SK-N-DZ (cell line): ENCODE measurements at places on chromosomes 1 and 21.
A peak's percentile ranks its signal among the peaks of the same experiment; 100 is the strongest.

- DNase-seq, result no peak
Observed at GRCh38 chr1:35466120-35466519, 91.1 kb downstream of the KIAA0319L start.

DNA sequence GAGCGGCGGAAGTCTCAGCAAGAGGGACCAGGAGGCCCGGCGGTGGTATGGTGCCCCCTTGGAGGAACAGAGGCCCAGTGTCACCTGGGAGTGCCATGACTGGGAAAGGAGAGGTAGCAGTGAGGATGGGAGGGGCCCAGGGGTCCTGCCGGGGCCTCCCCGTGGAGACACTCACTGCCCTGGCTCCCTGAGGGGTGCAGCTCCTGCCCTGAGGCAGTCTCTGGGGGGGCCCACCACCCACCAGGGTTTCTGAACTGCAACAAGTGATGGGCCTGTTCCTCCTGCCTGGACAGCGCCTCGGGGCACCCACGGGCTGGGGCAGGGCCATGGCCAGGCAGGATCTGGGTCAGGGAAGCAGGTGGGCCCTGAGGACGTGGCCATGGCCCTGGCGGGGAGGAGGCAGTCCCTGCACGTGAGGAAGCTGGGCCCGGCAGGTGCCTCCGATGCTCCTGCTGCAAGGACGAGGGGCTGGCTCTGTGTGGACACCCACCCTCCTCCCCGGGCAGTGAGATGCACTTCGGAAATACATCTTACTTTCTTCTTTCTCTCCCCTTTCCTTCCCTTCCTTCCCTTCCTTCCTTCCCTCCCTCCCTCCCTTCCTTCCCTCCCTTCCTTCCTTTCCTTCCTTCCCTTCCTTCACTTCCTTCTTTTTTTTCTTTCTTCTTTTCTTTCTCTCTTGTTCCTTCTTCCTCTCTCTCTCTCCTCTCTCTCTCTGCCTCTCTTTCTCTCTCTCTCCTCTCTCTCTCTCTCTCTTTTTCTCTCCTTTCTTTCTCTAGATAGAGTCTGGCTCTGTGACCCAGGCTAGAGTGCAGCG, 66.6 kb downstream of the MORN1 start:
- DNase-seq, result no peak

DNA sequence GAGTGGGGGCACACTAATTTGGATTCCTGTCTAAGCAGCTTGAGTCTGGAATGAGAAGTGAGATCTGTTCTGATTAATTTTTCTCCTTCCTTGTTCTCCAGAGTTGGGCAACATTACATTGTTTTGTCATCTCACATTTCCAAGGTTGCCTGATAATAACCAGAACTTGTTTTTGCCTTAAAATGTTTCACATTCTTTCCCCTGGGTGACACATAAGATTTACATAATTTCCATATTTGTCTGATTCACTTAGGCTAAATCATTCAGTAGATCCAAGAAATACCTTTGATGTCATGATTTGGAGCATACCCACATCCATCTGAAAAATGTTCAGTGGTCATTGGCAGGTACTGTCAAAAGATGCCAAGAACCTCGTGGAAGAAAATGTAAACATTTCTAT, 60.3 kb downstream of the XCL2 start:
- no peak for DNase-seq

- DNase-seq, result no peak
Observed at GRCh38 chr21:39555911-39556590, 56.7 kb upstream of the B3GALT5 start.

GRCh38 chr1:179776831-179777230, 33.7 kb downstream of the FAM163A start:
- no peak for DNase-seq

DNA sequence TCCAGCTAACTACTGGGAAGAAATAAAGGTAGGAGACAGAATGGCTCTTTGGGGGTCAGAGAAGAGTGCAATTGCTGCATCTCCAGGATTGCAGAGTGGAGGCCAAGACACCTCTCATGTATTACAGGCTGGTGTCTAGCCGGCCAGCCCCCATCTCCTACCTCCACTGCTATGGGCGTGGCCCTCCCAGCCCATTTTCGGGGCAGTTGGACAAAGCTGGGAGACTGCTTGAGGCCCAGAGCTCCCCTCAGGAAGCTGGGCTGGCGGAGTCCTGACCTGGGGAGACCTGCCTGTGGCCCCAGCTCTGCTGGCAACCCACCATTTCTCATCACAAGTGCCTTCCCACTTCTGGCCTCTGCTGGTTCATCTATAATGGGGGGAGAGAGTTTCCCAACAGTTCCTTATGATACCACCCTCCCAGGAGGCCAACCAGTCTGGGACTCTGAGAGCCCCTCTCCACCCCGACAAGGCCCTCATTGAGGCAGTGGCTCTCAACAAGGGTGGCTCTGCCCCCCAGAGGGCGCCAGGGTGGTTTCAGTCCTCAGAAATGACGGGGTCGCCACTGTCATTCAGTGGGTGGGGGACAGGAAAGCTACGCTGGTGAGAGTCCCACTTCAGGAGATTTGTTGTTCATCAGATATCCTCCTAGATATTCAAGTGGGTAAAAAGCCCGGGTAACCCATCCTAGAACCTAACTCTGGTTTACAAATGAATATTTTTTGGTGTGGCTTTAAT, 11.5 kb downstream of the RAP1GAP start:
- DNase-seq, result no peak

- DNase-seq, result no peak
Observed at GRCh38 chr1:95196017-95196416, 38.0 kb upstream of the RWDD3 start.

GRCh38 chr21:15121655-15122120, 56.9 kb upstream of the NRIP1 start:
- DNase-seq, result no peak

- no peak for DNase-seq
Observed at GRCh38 chr1:240538776-240539430, 73.1 kb downstream of the GREM2 start.

GRCh38 chr1:204203206-204203767, 7.0 kb upstream of the KISS1 start:
- DNase-seq, result no peak

DNA sequence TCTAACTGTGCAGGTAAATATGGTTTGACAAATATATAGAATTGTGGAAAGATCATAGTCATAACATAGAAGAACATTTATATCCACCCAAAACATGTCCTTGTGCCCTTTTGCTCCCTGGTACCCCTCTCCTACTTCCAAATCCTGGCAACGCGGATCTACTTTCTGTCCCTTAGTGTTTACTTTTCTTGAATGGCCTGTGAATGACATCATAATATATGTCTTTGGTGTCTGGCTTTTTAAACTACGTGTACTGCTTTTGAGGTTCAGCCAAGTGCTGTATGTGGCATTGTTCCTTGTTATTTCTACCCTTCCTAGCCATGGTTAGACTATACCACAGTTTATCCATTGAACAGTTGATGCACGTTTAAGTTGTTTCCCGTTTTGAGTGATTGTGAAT, 155.6 kb downstream of the SDCCAG8 start:
- DNase-seq, result no peak

DNA sequence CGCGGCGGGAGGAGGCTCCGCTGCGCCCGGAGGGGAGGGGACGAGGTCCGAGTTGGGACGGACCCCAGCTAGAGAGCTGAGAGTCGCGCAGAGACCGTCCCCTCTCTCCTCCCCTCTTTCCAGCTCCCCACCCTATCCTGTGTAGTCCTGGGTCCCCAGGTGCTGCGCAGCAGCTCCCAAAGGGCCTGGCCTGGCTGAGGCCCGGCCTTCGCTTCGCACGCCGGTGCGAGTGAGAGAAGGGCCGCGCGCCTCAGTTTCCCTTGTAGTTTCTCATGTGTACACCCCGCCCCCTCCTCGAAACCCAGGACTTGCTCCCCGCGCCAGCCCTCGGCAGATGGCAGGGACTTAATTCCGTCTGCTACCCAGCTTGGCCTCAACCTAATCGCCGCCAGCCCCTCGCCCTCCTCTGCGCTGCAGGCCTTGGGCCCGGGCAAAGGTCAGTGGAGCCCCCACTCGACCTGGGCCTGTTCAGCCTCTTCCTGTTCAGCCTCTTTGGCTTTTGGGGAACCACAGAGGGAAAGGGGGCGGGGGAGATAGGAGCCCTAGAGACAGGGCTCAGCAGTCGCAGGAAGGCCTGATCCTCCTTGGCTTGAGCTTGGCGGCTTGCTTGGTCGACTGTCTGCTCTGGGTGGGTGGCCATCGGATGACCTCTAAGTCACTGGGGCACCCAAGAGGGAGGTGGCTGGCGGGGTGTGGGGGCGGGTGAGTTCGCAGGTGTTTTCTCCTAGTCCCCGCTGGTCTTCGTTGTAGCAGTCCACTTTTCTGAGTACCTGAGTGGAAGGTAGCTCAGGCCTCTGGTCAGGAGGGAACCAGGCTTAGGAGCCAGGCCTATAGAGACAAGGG, 1.0 kb downstream of the ZNF687 start:
- peak; percentile 52 for DNase-seq

DNA sequence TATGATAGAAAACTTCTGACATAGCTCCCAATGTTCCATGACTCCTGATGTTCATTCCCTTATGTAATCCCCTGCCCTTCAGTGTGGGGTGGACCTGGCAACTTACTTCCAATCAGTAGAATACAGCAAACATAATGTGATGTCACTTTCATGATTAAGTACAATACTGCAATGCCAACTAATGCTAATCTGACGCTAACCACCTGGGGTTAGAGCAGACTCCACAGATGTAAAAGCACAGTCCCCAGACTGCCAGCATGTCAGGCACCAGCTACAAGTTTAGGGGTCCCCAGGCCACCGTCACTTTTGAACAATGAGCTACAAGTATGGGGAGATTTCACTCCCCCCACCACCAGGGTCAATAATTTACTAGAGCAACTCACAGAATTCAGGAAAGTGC, 32.3 kb upstream of the FBXO28 start:
- DNase-seq, result no peak

- no peak for DNase-seq
Observed at GRCh38 chr1:206041640-206042039, 11.3 kb upstream of the RHEX start.

DNA sequence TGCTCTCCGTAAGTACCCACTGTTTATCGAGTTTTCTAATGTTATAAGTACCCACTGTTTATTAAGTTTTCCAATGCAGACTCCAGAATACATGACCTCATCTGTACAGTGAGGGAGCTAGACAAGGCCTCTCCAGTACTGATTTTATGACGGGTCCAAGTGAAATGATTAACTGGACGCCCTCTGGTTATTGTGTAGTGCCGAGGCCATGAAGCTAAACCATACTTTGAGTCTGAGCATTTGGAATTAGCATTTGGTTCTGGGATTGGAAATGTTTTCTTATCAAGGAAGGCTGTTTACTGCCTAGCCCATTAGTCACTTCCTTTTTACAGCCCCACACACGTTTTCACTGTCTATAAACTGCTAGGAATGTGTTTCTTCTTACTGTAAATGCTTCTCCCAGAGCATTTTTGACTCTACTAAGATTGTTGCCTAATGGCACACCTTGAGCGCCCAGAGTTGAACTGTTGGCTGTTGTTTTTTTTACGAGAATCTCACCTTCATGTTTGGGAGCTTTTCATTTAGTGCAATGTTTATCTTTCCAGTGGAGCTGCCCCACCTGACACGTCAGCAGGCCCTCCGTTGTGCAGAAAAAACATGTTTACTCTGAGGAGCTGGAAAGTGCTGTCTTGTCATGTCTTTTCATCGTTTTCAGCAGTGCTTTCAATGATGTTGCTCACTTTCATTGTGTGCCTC, 26.9 kb downstream of the SPATA46 start:
- DNase-seq, result no peak

DNA sequence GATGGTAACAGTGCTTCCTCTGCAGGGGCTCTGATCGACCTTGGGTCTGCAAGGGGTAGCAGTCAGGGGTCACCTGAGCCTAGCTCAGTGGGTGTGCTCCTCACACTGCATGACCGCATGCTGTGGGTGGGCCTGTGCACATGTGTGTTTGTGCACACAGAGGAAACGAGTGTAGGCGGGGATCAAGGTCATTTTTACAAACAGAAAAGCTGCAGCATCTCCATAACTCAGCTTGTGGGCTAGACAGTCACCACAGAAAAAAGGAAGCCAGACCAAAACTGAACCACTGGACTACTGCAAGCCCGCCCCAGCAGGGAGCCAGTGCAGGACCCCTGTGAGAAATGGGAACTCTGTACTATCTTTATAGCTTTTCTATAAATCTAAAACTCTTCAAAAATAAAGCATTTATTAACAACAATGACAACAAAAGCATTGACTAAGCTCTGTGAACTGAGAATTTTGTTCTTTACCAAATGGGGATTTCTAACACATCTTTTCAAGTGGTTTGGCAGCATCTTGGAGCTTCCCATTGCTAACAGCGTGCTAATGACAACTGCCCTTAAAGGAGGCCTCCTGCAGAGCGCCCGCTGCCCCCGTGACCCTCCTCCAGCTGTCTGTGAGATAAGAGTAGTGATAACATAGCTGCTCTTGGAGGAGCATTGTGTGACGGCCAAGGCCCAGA, 19.9 kb upstream of the NEK2 start:
- DNase-seq, result peak; percentile 71

DNA sequence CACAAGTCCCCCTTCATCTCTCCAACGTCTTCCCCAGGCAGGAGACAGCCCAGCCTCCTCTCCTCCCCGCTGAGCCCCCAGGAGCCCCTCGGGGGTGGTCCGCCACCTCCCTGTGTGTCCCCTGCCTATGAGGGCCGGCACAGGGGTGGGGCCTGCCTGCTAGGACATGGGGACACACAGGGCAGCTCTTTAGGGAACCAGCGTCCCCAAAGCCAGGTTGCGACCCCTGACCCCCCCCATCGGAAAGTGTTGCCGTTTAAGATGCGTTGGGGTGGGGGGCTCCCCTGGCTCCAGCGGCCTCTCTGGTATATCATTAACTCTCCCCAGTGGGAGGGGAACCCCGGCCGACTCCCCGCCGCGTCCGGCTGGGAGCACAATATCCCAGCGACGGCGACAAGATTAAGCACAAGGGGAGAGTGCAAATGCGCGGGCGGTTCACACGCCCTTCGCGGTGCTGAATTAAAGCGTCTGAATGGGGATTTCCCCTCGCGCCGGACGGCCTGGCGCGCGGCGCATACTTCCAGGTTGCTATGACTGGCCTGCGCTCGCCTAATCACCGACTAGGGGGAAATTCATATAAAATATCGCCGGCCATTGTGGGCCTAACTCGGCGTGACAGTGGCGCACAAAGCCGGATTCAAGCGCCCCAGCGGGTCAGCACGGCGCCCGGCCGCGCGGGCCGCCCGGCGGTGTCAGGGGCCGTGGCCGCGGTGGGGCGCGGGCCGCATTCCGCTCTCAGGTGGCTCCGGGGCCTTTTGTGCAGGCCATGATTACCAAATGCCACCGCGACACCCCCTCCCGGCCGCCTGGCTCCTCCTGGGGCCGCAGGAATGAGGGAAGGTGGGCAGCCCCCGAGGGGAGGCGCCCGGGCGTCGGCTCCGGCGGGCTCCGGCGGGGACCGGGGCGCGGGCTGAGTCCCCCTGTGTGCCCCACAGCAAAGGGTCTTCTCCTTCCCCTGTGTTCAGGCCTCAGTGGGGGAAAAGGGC, 30.9 kb downstream of the WNT3A start:
- DNase-seq, result no peak

GRCh38 chr1:93437976-93438605, 9.8 kb upstream of the FNBP1L start:
- peak; percentile 31 for DNase-seq

DNA sequence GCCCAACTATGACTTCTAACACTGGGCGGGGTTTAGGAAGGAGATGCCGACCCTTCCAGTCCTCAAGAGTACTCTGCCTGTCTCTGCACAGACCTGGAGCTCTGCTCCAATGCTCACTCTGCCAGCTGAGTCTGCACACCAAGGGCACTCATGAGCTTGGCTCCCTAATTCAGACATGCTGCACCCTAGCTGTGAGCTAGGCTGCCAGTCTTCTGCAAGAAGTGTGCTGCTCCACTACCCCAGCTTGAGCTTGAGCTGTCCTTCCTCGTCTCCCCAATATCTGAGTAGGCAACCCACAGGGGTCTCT, 13.2 kb downstream of the TP53BP2 start:
- DNase-seq, result no peak

- DNase-seq, result no peak
Observed at GRCh38 chr21:33939226-33939625, 23.6 kb upstream of the ATP5PO start.
